ENCODE measurements at places on chromosomes 6 and 20.
A peak's percentile ranks its signal among the peaks of the same experiment; 100 is the strongest.

- no peak for DNase-seq
These were observed 82.3 kb downstream of the CEBPB start for GRCh38 chr20:50272724-50273446.

DNA sequence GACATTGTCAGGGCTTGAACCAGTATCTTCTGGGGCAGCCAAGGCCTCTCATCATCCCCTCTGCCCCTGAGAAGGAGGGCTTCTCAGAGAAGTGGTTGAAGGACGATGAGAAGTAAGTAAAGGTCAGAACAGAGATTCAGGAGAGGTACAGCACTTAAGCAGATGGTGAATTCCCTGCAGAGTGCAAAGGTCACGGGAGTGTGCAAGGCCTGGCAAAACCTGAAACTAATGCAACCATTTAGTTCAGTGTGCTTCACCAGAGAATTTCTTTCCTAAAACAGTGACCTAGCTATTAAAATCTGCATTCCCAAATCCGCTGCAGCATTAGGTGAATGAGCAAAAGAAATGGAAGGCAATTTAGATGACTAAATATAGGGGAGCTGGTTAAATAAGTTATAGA, 58.4 kb downstream of the TRERF1 start:
- no peak for DNase-seq

- no peak for DNase-seq
These were observed 85.3 kb upstream of the PCSK2 start for GRCh38 chr20:17141568-17141967.

DNA sequence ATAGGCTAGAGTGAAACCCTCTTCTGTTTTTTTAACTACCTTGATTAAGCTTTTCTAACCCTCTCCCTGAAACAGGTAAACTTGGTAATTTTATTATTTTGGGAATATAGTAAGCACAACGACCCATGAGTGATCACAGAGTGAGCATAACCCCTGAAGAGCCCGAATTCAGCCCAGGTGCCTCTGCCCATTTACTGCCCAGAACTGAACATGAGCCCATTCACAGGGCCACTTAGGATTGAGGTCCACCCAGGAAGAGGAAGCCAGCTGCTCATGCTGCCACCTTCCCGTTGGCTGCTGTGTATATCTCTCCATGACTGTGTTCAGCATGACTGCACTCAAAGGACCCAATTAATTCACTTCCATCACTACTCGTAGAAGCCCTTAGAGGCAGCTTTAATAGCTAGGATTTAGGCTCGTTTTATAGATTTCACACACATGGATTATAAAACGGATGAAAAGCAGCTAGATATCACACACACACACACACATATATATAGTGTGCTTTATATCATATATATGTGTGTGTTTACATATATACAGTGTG, 8.3 kb upstream of the PDE10A start:
- DNase-seq, result peak; percentile 79

- DNase-seq, result no peak
These were observed 995.8 kb upstream of the FLRT3 start for GRCh38 chr20:15333170-15333569.

DNA sequence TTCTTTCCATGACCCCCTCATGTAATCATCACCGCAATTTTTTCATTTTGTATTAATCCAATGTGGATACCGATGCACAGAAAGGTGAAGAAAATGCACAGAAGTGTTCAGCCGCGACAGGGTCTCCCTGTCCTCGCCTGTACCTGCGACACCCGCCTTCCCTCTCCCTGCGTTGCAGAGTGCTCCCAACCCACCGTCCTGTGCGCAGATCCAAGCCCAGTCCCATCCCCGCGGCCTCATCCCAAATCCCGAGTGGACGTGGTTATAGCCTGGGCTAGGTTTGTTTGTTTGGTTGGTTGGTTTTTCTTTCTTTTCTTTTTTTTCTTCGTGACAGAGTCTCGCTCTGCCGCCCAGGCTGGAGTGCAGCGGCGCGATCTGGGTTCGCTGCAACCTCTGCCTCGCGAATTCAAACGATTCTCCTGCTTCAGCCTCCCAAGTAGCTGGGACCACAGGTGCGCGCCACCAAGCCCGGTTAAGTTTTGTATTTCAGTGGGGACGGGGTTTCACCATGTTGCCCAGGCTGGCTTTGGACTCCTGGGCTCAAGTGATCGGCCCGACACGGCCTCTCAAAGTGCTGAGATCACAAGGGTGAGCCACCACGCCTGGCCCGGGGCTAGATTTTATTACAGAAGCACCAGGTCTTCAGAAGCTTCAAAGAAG, 536 bp upstream of the RAET1G start:
- no peak for DNase-seq

- DNase-seq, result no peak
These were observed 20.0 kb downstream of the ITPR3 start for GRCh38 chr6:33641144-33641543.

DNA sequence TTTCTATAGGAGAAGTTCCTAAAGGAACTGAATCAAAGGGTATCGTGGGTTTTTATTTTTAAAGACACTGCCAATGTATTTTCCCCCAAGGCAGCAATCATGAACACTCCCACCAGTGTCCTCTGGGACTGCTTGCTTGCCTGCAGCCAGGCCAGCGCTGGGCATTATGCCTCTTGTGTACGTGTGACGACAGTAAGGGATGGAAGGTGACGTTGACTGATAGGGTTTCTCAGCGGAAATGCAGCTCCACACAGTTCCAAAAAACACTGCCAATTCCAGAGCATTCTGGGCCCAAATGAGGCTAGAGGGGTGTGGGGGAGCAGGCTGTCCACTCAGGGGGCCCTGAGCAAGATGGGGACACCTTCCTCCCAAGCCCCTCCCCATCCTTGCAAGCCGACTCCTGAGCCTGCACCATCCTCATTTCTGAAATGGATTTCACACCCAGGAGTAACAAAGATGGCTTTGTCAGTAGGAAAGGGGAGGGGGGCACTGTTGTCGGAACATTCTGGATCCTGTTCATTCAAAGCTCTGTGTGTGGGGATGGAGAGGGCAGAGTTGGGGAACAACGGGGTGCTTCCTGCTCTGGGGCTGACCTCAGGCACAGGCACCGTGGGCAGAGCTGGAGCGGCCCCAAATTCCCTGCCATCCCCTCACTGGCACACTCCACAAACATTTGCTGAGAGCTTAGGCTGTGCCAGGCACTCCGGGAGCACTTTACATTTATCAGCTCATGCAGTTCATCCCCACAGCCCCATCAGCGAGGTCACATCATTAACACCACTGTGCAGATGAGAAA, 20.0 kb downstream of the PREX1 start:
- no peak for DNase-seq

DNA sequence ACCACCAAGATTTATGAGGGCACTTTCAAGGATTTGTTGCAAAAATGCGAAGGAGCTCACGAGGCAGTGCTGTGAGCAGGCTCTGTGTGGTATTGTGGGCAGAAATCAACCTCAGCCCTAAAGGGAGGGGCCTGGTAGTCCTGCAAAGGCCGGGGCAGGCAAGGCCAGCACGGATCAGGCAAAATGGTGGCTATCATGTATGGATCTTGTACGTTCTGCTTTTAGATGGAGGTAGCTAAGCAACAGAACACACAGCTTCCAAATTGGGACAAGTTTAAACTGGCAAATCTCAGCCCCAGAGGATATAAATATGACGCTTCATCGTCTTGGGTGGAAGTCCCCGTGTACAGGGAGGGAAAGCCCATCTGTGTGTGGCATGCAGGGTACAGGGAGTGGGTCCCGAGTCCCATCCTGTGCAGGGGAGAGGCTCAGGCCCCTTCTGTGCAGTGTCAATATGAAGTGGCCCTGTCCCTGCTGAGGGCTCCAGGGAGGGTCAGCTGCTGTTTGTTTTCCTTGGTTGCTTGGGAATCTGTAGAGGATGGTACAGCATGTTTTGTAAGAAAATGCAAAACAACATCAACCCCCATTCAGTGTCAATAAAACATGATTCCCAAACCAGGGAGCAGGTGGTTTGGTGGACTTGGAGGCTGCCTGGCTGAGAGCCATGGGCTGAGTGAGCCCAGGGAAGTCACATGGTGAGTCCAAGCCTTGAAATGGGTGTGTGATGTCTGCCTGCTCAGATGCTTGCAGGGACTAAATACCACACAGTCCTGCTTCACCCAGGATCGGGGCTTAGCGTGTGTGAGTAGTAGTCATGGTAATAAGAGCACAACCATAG, 113.0 kb downstream of the SYCP2 start:
- peak; percentile 22 for DNase-seq

- DNase-seq, result no peak
These were observed 33.5 kb downstream of the DYNLT1 start for GRCh38 chr6:158611039-158611438.

GRCh38 chr6:11645016-11645415, 107.5 kb downstream of the TMEM170B start:
- DNase-seq, result no peak

- no peak for DNase-seq
These were observed 1125.2 kb upstream of the CITED2 start for GRCh38 chr6:140499607-140500006.

DNA sequence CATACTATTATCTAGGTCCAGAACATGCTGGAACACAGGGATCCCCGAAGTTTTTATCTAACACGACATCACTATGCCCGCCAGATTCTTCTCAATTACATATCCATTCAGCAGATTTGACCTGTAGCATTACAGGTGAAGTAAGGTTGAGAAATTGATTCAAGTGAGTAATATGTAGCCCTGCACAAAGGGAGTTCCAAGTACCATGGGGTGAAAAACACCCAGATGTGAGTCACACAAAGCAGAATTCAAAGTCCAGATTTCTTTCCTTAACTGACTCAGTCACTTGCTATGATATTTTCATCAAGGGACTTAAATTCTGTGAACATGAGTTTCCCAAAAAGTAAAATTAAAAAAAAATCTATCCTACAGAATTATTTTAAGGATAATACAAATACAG, 655.4 kb upstream of the PTCHD4 start:
- no peak for DNase-seq

DNA sequence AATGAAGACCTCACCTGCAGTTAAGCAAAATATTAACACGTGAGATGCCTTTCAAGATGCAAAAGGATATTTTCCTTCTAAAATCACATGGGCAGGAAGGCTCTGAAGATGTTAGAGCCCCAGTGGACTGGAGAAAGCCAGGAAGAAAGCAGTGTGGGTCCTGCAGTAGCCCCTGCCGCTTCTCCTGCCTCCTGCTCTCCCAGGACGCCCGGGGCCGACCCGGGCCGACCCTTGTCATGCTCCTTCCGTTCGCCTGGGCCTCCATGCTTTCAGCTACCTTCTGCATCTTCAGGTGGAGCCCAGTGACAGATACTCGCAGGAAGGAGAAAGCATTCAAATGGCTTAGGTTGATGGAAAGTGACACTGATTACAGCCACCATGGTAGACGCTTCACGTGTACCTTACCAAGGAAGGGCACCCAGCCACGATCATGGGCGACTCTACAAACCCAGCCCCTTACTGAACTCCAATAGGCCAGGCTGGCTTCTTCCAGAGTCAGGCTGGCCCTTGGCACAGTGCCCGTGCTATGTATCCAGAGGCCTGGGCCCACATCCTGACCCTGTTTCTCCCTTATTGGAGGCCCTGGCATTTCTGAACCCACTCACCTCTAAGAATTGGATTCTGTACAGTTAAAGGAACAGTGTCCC, 69.0 kb downstream of the TCP11 start:
- DNase-seq, result no peak

DNA sequence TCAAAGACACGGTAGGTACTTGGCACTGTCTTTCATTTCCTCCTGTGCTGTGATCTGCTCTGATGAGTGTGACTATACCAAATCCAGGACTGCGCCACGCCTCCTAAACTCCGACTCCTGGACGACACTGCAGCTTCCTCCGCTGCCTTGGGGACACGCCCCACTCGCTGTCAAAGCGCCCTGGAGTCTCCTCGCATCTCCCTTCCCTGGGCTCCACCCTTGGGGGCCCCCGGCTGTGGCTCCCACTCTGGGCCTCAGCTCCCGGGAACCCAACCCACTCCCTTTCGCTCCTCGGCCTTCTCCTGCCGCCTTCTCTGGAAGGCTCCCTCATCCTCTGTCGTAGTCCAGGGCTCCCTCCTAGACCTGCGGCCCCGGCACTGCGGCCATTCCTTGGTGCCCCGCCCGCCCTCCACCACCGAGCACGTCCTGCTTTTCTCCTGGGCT, 61.2 kb downstream of the RSPH3 start:
- DNase-seq, result no peak

- DNase-seq, result no peak
These were observed 98.2 kb upstream of the NFATC2 start for GRCh38 chr20:51640743-51641142.

DNA sequence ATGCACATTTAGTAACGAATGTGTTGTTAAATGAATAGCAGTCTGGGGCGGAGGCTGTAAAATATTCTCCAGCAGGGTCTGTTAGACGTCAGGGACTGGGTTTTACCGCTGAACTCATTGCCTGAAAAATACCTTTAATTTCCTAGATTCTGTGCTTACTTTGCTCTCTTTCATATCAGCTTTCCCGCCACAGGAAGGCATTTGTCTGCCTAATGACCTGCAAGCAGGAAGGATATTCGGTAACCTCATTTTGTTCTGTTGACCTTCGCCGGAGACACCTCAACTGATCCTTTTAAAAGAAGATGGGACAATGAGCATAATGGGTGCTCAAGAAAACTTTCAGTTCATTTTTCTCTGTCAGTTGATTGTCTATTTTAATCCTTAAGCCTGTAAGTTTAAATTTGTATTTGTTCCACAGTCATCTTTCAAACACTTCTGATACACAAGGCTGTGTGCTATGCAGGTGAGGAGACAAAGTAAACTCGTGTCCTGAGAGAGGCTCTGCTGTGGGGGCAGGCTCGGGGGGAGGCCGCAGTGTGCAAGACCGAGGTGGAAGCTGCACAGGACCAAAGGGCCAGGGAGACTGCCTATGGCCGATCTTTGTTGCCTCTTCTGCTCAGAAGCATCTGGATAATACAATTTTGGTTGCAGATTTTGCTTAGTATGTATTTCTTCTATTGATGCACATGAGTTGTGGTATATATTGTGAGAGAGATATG, 27.4 kb upstream of the SIM1 start:
- DNase-seq, result no peak

DNA sequence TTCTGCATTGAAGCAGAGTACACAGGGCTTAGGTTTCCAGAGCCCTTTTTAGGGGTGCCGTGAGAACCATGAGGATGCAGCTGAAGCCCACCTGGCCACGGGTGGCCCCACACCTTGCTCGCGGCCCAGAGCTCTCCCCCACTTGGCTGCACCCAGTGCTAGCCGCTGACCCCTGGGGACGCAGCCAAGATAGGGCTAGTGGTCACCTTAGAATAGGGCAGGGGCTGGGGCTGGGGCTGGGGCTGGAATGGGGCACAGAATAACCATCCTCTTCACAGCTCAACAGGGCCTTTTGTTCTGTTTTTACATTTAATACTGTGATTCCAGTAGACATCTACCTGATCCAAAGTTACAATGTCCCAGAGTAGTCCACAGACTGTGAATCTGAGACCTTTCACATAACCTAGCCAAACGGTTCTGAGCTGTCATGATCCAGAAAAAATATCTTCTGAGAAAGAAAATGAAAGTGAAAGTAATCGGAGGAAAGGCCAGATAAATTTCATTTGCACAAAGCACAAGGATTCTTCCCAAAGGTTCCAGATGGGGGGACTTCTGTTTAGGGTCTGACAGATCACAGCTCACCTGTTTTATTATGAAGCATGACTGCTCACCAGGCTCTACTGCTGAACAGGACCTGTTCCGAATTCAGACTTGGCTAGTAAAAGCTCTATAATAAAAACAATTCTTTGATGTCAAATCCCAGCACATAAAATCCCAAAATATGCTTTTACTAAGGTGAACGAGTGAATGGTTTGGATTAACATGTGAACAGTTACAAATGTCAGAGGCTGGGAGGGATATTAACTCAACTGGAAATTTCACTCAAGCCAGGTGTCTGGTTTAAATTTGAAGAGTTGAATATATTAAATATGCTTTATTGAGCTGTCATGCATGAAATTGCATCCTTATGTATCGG, 401.9 kb downstream of the THBS2 start:
- DNase-seq, result peak; percentile 43

Measured in NCI-H1092 treated with DMSO at 0.1 percent for 48 hours (cell line).